ENCODE measurements at places on chromosomes 7 and 10. TPM values are rescaled to one million over a fixed set of nuclear protein-coding genes. Genes with fewer than 3 reads are reported as not detected.

GPR15LG gene
- total RNA-seq: not detected

MALSU1 gene
- 72.8 TPM for total RNA-seq

GRCh38 chr10:84493951-84494848 is 165.8 kb downstream of the CCSER2 start:
- DNase-seq: peak; percentile 81

BTBD16 gene
- total RNA-seq: not detected

PNLIP gene
- total RNA-seq: 0.13 TPM

DNA sequence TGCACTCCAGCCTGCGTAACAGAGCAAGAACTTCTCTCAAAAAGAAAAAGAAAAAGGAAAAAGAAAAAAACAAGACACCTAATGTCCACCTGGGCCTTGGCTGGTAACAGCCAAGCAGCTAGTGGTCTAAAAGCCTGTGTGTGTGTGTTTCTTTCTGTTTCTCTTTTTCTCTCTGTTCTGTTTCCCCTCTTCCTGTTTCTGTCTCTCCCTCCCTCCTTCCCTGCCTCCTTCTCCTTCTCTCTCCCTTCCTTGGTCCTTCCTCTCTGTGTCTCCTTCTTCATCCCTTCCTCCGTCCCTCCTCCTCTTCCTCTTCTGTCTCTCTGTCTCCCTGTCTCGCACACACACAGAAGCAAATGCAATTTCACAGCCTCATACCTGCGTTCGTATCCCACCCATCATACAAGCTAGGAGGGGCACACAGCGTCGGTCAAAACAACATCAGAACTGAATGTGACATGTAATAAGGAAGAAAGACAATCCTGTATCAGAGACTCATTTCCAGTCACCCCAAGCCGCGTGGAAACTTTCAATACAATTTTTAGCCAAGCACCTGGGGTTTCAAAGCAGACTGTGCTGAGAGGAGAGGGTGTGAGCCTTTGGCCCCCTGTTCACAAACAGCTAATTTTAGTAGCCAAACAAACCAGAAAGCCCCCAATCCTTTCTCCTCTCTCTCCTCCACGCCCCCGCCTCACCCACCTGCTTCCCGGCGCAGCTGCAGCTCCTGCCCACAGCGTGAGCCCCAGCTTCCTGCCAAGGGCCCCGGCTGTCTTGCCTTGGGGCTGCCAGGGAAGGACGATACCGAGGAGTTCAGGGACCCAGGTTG is 50.2 kb upstream of the GNA12 start:
- no peak for DNase-seq

- no peak for DNase-seq
These were observed 1.3 kb upstream of the TRPV6 start for GRCh38 chr7:142886866-142887265.

DNA sequence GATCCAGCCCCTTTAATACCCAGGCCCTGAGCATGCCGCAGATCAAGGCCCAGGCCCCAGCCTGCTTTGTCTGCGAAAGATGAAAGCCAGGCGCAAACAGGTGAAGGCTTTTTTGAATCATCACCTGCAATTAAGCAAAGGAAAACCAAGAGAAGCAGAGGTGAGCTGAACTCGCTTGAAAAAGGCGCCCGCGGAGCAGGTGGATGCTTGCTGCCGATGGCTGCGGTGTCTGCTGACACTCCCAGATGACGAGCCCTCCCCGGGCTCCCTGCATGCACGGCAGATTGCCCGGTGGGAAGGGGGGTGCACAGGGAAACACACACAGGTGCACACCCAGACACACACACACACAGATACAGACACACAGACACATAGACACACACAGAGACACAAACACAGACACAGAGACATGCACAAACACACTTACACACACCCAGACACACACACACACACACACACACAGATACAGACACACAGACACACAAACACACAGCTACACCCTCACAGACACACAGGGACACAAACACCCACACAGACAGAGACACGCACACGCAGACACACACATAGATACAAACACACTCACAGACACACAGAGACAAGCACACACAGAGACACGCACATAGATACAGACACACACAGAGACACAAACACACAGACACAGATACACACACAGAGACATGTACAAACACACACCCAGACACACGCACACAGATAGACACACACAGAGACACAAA is 142.6 kb upstream of the RNF32 start:
- DNase-seq: no peak

SFTPD gene
- total RNA-seq: not detected

DNA sequence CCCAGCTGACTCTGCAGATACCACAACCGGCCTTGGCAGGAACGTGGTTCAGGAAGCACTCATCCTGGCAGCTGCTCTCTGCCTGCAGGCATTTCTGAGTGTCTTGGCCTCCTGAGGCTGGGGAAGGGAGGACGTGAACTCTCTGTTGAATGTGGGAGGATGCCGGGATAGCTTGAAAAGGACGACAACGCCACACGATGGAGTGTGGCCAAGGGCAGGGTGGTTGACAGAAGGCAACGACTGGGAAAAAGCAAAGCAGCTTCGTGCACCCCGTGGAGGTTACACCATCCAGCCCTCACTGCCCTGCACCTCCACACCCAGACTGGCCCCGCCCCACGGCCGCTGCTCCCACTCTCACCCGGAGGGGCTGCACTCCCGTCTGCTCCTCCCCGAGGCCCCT is 466.1 kb upstream of the FOXK1 start:
- peak; percentile 43 for DNase-seq

GRCh38 chr10:90327611-90328010 is 530.2 kb downstream of the HTR7 start:
- DNase-seq: no peak

INA gene
- total RNA-seq: not detected

DNA sequence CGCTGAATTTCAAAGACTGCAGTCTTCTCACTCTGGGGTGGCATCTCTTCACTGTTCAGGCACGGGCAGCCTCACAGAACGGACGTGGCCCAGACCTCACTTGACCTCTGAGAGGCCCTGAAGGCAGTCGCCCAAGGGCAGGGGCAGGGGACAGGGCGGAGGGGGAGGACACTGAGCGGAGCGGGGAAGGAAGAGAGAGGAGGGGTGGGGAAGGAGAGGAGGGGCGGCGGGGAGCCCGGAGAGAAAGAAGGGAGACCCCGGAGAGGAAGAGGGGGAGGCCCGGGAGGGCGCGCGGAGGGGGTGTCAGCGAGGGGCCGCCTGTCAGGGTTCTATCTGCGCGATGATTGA is 58.7 kb upstream of the COMTD1 start:
- no peak for DNase-seq

GRCh38 chr7:153942036-153942435 is 110.2 kb upstream of the DPP6 start:
- no peak for DNase-seq

OPALIN gene
- total RNA-seq: not detected

DRGX gene
- not detected for total RNA-seq

GRCh38 chr10:81874875-81875466 is at the start of gene NRG3:
NRG3 (plus strand) TSS chr10:81875194.
- no peak for DNase-seq

GRCh38 chr10:69897999-69898398 is 96.3 kb downstream of the COL13A1 start:
- DNase-seq: no peak

- no peak for DNase-seq
These were observed 585.0 kb upstream of the FOXK1 start for GRCh38 chr7:4097001-4097609.

- peak; percentile 49 for DNase-seq
These were observed 24.0 kb downstream of the CCSER2 start for GRCh38 chr10:84352251-84352842.

GRCh38 chr7:23347682-23348180 is 48.6 kb downstream of the MALSU1 start:
- peak; percentile 86 for DNase-seq

PLAC9 gene
- total RNA-seq: not detected

- peak; percentile 64 for DNase-seq
These were observed 40.7 kb downstream of the TARP start for GRCh38 chr7:38232502-38233366.

GRCh38 chr7:67738958-67739357 is 742.3 kb downstream of the TYW1 start:
- DNase-seq: peak; percentile 1

DNA sequence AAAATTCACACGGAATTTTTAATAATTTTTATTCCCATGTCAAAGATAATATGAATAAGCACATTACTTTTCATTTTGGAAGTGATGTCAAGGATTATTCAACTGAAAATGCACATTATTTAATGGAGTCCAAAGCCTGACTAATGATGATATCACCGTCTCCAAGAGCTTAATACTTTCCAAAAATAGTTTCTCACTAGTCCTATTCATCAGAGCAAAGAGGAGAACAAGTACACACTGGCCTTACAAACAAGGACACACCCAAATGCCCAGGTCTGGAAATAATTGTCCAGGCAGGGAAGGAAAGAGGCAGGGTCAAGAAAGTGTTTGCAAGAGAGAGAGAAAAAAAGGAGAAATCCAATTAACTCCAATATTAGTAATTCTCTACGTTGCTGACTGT is 216.8 kb upstream of the CCDC6 start:
- DNase-seq: peak; percentile 89
